ENCODE measurements at places on chromosomes 3 and 15.

- DNase-seq = no peak
These were observed 860.0 kb upstream of the NR2F2 start for GRCh38 chr15:95470529-95470928.

- no peak for DNase-seq
These were observed at the start of gene PRR23C for GRCh38 chr3:139044366-139045210. Gene PRR23C (minus strand): TSS chr3:139044892. CDS start chr3:139044620, 272 bp downstream.

DNA sequence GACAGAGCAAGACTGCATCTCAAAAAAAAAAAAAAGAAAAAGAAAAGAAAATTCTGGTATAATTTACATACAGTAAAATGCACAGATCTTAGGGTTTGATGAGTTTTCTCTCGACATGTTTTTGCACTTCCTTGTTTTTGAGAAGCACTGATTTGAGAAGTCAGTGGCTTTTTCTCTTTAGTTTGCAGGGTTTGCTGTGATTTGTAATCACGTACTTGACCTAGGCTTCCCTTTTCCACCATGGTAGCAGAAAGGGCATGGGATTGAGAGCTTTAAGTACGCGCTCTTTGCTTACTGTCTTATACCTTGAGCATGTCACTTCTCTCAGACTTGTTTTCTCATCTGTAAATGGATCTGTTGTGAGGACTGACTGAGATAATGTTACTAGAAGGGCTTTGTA is 4.1 kb downstream of the VHL start:
- no peak for DNase-seq

DNA sequence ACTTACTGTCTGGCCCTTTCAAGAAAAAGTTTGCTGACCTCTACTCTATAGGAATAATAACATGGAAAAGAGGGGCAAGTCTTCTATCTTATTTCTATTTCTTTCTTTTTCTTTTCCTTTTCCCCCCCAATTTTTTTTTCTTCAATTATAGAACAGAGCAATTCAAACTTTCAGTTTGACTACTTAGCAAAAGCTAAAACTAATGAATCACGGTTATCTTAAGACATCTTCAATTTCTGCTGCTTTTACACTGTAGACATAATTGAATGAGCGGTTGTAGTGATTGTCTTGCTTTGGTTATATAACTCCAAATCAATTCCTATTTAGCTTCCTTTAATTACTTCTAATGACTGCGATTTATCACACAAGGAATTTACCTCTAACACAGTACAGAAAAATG is 74.3 kb upstream of the P2RY1 start:
- DNase-seq = no peak

- DNase-seq = no peak
These were observed 2.7 kb upstream of the PARP16 start for GRCh38 chr15:65289261-65289854.

- DNase-seq = no peak
These were observed 648.1 kb downstream of the NTRK3 start for GRCh38 chr15:87608238-87609028.

DNA sequence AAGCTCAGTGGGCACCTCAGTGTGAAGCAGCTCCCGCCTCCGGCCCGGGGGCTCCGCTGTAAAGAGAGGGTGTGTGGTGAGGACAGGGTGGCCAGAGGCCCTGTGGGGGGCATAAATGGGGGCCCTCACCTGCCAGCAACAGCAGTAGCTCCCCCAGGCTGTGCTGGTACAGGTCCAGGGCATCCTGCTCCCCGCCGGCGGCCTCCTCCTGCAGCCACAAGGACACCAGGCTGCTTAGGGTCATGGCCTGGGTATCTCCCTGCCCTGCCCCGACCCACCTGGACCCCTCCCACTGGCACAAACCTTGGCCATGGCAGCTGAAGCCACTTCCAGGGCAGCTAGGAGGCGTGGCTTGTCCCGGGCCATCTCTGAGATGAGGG is 4.8 kb downstream of the ULK3 start:
- DNase-seq = no peak

GRCh38 chr15:35834866-35835265 is 288.9 kb upstream of the DPH6 start:
- no peak for DNase-seq

- no peak for DNase-seq
These were observed 41.8 kb upstream of the TUSC7 start for GRCh38 chr3:116667791-116668190.

- DNase-seq = no peak
These were observed 813.3 kb upstream of the ARRDC4 start for GRCh38 chr15:97146929-97147870.

- no peak for DNase-seq
These were observed 173.5 kb downstream of the ATP10A start for GRCh38 chr15:25689592-25689991.

Data from H4 (cell line).